ENCODE measurements at places on chromosomes 6 and 20.

GRCh38 chr6:114556846-114557488 is 214.1 kb upstream of the HS3ST5 start:
- DNase-seq, result no peak

DNA sequence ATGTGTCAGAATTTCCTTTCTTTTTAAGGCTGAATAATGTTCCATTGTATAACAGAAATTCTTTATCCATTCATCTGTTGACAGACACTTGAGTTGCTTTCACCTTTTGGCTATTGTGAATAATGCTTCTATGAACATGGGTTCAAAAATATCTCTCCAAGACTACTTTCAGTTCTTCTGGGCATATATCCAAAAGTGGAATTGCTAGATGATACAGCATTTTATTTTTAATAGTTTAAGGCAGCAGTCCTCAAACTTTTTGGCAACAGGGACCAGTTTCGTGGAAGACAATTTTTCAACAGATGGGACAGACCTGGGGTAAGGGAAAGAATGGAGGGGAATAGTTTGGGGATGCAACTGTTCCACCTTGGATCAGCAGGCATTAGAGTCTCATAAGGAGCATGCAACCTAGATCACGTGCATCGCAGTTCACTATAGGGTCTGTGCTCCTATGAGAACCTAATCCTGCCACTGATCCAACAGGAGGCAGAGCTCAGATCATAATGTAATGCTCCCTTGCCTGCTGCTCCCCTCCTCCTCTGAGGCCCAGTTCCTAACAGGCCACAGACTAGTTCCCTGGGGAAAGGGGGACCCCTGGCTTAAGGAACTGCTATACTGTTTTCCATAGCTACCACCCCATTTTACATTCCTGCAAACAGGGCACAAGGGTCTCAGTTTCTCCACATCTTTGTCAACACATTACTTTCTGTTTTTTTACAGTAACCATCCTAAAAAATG is 239.9 kb upstream of the RNF217 start:
- no peak for DNase-seq

DNA sequence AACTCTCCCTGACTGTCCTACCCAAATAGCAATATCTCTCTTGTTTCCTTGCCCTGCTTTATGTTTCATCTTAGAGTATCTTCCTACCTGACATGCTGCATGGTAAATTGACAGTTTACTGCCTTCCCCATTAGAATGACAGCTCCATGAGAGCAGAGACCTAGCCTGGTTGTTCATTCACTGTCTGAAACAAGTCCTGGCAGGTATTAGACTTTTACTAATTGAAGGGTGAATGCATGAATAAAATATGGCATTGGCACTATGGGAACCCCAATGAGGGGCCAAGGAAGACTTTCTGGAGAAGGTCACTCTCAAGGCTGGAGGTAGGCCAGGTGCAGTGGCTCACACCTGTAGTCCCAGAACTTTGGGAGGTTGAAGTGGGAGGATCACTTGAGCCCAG is 3.8 kb upstream of the CITED2 start:
- no peak for DNase-seq

- DNase-seq, result no peak
Measured at GRCh38 chr6:152637296-152638047, at the start of gene SYNE1. TSS of gene SYNE1 (minus strand) at chr6:152637362. CDS start at chr6:152628331, 9,031 bp downstream.

- DNase-seq, result peak; percentile 94
Measured at GRCh38 chr20:62740286-62741141, 31.9 kb downstream of the NTSR1 start.

GRCh38 chr6:75748003-75748742 is 866 bp upstream of the MYO6 start:
- DNase-seq, result peak; percentile 32

- no peak for DNase-seq
Measured at GRCh38 chr6:134446218-134446848, 128.4 kb upstream of the SGK1 start.

GRCh38 chr6:139452148-139452876 is 77.9 kb upstream of the CITED2 start:
- DNase-seq, result no peak

DNA sequence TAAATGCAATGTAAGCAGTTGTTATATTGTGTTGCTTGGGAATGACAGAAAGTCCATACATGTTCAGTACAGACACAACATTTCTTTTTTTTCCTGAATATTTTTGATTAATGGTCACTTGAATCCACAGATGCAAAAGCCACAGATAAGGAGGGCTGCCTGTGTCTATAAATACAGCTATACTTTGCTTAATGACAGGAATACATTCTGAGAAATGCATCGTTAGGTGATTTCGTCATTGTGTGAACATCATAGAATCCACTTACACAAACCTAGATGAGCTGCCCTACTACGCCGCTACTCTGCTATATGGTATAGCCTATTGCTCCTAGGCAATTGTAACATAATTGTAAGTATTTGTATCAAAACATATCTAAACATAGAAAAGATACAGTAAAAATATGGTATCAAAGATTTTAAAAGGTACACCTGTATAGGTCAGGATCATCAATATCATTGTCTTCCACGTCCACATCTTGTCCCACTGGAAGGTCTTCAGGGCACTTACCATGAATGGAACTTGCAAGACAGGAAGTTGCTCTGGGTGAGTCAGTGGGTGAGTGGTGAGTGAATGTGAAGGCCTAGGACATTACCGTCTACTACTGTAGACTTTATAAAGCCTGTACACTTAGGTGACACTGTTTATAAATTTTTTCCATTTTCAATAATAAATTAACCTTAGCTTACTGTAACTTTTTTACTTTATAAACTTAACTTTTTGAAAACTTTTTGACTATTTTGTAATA is 27.9 kb upstream of the POPDC3 start:
- no peak for DNase-seq

DNA sequence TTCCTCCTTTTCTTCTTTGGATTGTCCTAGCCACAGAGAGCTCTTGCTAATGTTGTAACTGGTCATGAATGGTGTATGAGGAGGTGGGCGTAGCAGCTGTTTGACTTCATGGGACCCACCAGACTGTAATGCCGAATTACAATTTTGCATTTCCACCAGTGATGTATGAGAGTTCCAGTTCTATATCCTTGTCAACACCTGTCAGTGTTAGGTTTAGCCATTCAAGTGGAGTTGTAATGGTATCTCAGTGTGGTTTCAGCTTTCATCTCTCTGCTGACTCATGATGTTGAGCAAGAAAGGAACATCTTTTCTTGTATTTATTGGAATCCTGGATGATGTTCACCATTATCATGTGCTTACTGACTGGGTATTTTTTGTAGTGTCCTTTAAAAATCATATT is 5.1 kb downstream of the IGF2R start:
- DNase-seq, result peak; percentile 32

DNA sequence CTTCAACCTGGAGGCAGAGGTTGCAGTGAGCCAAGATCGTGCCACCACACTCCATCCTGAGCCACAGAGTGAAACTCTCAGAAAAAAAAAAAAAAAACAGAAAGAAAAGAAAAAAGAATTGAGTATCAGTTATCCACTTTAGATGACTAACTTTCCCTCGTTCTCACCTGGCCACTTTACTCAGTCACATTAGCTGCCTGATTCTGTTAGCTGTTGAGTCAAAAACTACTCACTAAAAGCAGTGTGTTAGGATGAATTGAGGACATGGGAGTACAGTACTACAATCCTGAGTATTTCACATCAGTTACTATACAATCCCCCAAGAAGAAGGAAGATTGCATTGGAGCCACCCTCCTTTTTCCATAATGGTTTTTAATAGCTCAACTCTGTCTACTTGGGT is 114.6 kb downstream of the ADAT2 start:
- DNase-seq, result no peak

All from AML-193 (cell line).